Muscle of leg (tissue), 16 donors: ENCODE measurements at places on chromosomes 6 and 20. TPM values are rescaled to one million over a fixed set of nuclear protein-coding genes. Genes with fewer than 3 reads are reported as not detected.

GRCh38 chr6:36848658-36849441, 9.6 kb upstream of the CPNE5 start:
- DNase-seq = peak; percentile 56

Gene BPIFA1
- total RNA-seq = not detected

DNA sequence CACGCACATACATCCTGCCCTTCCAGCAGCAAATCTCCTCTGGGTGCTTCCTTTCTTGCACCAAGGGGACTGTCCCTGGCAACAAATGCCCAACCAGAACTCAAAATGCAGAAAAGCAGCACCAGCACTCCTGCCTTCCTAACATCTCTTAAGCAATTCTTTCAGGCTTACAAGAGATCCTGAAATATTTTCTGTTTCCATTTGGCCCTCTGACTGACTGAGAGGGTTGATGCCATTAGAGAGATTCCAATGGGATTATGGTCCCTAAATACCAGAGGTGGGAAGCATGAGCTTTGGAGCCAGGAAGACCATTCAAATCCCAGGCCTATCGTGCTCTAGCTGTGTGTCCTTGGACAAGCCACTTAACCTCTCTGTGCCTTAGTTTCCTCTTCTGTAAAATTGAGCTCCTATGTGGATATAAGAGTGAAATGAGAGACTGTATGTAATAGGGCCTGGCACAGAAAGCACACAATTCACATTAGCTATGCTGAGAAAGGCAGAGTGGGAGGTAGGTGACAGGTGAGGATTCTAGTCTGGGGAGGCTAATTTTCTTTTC, 56.8 kb downstream of the PRDM1 start:
- no peak for DNase-seq

GRCh38 chr6:16713597-16713996, 47.7 kb downstream of the ATXN1 start:
- no peak for DNase-seq

DNA sequence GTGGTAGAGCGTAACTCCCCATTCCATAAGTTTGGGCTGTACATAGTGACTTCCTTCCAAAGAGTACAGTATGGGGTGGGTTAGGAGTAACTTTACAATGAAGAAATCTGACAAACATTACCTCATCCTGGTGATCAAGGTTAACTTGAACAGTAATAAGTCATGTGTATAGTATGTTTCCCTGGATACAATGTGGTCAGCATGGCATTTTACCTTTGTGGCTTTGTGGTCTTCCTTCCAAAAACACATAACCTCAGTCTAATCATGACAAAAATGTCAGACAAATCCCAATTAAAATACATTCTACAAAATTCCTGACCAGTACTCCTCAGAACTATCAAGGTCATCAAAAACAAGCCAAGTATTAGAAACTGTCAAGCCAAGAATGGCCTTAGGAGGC, 225.1 kb downstream of the UBE3D start:
- DNase-seq = no peak

Gene SDCBP2
- total RNA-seq = 2.3 TPM

- no peak for DNase-seq
These were observed 122.6 kb downstream of the PRND start for GRCh38 chr20:4844325-4844724.

- no peak for DNase-seq
These were observed 42.8 kb upstream of the UBR2 start for GRCh38 chr6:42520786-42521607.

GRCh38 chr6:145838305-145838704, 23.7 kb upstream of the FBXO30 start:
- DNase-seq = no peak

DNA sequence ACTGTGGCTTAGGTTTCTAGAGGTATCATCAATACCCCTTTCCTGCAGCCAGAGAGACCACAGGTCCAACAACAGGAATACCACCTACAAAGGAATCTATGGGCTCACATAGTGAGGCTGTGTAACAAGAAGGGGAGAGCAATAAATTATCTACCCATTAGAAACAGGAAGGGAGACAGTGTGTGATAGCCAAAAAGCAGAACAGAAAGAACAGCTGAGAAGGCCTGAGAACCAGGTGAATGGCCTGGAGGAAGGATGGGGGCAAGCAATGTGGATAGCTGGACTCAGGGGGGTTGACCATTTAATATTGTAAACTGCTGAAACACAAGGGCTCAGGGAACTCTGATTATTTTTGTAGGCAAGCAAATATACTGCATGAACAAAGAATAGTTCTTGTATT, 628.2 kb downstream of the COL12A1 start:
- no peak for DNase-seq

Gene ZKSCAN8
- total RNA-seq = 21.8 TPM

DNA sequence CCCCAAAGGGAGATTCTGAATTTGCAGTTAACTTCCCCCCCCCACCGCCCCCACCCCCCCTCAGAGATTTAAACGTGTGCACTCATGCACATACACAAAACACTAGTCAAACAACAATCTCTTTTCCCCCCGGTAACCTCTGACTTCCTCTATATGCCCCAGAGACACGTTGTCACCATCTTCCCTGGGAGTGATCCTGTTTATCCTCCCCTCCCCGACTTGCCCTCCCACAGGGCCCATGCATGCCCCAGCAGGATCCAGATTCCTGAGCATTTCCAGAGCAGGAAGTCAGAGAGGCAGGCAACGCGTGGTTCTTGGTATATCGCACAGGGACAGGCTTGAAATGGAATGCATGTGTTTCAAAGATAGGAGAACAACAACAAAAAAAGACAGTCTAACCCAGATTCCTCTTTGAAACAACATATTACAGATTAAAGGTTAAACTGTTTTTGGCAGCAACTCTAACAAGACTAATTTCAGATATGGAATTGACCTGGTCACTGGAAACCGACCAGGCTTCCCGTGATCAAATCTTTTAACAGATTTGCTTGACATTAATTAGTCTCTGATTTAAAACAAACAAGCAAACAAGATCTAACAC, 1.3 kb downstream of the BLCAP start:
- DNase-seq = peak; percentile 43

Gene NAA20
- total RNA-seq = 40.9 TPM

- peak; percentile 50 for DNase-seq
These were observed 192.9 kb downstream of the SYNDIG1 start for GRCh38 chr20:24662322-24662721.

DNA sequence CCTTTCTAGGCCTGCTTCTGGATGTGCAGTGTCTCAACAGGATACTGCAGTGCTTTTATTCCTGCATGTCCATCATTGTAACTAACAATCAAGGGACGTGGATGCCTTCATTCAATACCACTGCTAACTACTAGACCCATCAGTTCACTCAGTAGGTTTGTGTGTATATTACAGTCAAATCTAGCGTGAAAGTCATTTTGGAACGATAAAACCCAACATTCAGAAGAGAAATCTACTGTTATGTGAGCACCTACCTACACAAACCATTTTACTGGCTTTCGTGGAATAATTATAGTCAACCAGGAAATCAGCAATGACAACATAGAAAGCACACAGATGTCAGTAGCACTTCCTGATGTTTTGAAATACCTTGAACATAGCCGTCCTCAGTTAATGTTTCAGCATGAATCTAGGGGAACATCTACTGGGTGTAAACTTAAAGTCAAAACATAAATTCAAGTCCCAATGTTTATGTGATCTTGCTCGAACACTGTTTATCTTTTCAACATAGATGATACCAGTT, 270.6 kb downstream of the FARS2 start:
- DNase-seq = no peak

DNA sequence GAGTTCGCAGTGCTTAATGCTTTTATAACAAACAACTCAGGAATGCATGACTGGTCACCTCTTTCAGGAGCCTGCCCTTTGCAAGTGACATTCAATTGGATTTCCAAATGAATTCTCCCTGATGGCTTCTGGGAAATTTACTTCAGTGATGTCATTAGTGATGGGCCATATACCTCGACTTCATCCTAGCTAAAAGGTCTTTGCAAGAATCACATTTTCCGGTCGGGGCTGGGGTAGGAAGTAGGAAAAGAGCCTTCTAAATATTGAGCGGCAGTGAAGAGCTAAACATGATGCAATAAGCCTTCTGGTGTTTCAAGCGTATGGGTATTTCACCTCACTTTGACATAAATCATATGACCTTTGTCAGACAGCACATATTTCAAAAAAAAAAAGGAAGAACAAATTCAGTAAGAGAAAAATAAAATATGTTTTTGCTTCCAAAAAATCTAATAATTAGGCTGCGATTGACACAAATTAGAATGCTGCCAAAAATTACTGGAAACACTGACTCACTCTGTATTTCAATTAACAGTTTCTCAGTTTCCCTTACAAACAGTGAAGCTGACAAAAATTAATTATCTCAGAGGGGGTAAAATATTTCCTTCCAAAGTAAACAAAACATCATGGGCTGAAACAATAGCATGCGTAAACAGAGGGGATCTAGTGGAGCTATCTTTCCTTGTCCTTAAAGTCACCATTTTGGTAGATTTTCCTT, 39.8 kb downstream of the ADTRP start:
- peak; percentile 38 for DNase-seq

GRCh38 chr20:37223053-37223452, 38.6 kb downstream of the GHRH start:
- DNase-seq = peak; percentile 60

Gene NFS1
- total RNA-seq = 14.1 TPM

DNA sequence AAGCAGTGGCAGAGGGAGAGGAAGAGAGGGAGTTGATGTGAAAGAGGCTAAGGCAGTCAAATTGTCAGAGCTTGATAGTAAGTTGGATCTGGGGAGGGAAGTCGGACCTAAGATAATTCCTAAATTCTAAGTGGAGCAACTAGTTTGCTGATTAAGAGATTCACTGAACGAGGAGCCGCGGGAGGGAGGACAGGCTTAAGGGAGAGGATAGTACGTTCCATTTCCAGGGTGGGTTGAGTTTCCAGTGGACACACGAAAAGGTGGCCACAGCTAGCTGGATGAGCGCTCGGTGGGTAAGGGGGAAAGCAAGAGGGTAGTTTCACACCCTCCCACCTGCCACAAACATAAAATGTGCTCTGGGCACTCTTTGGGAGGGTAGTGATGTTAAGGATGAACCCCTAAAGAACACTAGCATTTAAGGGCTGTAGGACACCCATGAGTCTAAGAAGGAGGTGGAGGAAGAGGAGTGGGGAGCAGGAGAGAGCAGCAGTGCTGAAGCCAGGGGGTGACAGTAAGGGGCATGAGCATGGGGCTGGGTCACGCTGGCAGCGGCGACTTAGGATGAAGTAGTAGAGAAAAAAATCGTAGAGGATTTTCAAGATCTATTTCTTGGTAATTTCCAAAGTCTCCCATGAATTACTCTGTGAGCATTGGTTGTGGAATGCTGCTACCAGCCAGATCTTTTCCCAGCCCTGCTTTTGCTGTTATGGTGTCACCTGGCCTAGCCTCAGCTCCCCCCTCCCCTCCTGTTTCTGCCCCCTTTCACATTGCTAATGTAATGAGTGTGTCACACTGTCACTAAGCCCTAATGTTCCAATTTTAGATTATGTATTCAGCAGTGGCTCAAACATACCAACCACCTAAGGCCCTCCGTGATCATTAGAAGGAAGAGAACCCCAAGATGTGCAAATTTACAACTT, 21.4 kb downstream of the ACTR5 start:
- DNase-seq = no peak

Gene ULBP1
- 0.13 TPM for total RNA-seq

DNA sequence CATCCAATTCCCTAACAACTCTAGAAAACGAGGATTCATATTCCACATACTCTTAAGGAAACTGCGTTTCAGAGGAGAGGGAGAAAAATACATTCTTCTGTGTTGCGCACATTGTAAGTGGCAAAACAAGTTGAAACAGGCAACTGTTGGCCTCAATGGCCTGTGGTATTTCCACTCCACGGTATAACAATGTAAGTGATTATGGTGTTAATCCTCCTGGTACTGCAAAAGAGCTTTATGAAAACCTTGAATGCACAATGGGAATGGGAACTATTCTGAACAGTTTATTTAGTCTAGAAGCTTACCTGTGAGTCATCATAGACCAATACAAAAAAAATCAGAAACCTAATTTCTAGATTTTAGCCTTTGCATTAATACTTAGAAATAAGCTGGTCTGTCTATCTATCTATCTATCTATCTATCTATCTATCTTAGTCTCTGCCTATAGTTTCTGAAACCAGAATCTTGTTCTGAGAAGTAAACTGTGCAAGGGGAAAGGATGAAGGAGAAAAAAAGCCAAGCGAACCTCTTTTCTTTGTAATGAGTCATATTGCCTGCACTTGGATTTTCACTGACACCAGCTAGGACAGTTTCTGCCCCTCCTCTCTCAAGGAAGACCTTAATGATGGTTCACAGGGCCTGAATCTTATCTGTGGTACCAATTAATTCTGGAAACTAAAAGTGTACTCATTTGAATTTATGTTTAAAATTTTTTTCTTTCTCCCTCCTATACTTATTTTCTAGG, 101.5 kb downstream of the RNF144B start:
- no peak for DNase-seq

Gene GPR6
- not detected for total RNA-seq

- peak; percentile 62 for DNase-seq
These were observed 184.2 kb upstream of the BMP2 start for GRCh38 chr20:6583134-6583738.

Gene EYS
- total RNA-seq = 1.1 TPM

GRCh38 chr6:163923658-163924411, 509.3 kb downstream of the QKI start:
- no peak for DNase-seq

DNA sequence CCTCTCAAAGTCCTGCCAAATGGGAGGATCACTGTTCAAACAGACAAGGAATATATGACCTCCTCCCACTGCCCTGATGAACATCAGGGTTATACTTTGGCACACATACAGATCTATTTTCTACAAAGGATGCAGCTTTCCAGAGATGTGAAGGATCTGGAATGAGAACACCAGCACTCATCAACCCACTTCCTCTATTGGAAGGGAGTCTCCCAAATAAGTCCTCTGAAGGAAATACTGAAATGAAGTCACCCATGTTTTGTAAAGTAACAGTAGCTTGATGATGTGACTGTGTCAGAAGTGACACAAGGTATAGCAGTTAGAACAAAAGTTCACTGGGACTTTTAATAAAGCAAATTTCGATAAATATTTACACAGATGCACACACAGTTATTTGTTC, 104.9 kb downstream of the OGFRL1 start:
- DNase-seq = peak; percentile 57

Gene APOBEC2
- total RNA-seq = 509 TPM

DNA sequence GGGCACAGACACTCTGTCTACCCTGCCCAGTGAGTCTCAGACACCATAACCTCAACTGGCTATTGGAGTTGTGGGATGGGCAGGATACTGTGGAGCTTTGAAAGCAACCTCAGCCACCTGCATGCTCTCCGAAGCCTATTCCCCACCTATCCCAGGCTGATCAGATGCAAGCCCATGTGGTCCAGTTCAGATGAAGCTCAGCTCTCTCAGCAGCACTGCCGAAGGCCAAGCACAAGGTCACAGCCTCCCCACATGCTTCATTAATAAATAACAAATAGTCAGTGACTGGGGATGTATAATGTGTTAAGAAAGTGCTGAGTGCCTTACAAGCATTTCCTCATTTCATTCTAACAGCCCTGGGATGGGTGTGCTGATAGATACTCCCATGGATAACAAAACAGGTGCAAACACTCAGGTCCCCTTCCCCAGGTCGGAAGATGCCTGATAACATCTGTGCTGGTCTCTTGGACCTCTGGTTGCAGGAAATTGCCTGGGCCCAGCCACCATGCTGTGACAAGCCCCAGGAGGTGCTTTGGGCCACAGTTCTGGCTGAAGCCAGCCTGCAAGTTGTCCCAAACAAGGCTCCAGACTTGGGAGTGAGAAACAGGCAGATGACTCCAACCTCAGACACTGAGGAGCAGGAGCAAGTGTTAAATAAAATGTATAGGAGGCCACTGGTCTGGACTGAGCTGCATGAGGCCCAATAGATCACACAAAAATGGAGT, 3.7 kb downstream of the ACSS1 start:
- no peak for DNase-seq

Gene KIF6
- total RNA-seq = 1.1 TPM
